T-helper 17 cell (primary cell): ENCODE measurements at places on chromosomes 4 and X. TPM values are rescaled to one million over a fixed set of nuclear protein-coding genes. Genes with fewer than 3 reads are reported as not detected.

BMPR1B gene
- total RNA-seq = not detected

PGAM4 gene
- not detected for total RNA-seq

GPAT3 gene
- 4.1 TPM for total RNA-seq

PDE5A gene
- 43.2 TPM for total RNA-seq

GASK1B gene
- total RNA-seq = 1.3 TPM

GRCh38 chr4:99891351-99891750 lies 2.9 kb downstream of the LAMTOR3 start:
- no peak for DNase-seq

GRCh38 chr4:39353478-39354253 lies 12.5 kb downstream of the RFC1 start:
- no peak for DNase-seq

DNA sequence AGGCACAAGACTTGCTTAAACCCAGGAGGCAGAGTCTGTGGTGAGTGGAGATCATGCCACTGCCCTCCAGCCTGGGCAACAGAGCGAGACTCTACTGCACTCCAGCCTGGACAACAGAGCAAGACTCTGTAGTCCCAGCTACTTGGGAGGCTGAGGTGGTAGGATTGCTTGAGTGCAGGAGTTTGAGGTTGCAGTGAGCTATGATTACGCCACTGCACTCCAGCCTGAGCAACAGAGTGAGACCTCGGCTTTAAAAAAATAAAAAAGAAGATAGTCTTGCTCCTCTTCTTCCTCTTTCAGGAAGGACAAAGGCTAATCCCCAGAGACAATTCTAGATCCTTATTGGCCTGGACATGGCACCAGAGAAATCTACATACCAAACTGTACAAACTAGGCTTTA lies 5.7 kb upstream of the PPEF2 start:
- DNase-seq = no peak

- DNase-seq = no peak
These were observed 48.8 kb downstream of the SEPTIN11 start for GRCh38 chr4:76998251-76998901.

- no peak for DNase-seq
These were observed 8.2 kb downstream of the AMBN start for GRCh38 chr4:70600305-70600704.

DNA sequence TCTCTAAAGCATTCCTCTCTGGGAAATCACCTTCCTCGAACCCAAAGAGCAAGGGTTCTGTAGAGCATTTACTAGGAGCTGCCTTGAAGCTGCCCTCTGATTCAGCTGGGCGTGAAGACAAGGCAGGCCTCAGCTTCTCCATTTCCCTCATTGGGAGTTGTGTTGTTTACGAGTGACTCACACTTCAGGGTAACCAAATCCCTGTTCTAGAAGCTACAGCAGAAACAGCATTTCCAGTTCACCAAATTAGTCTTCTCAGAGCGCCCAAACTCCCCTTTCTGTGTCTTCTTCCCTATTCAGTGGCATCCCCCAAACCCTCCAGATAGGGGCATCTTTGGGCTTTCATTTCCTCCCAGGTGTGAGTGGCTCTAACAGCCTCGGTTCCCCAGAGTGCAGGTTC lies 863 bp upstream of the XPNPEP2 start:
- DNase-seq = no peak

DNA sequence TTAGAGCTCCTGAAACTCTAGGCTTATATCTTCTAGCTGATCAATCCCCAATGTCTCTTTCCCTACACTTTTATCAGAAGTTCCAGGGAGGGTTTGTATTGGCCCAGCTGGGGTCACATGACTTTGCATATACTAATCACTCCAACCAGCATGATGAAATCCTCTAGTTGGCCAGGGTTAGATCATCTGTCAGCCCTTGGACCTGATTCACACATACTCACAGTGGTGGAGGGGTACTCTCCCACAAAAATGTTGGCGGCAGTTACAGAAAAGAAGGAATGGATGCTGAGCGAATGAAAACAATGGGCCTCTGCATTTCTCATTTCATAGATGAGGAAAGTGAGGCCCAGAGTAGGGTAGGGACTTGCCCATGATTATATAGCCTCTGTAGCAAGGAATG lies 151.1 kb downstream of the PJA1 start:
- DNase-seq = no peak

- DNase-seq = no peak
These were observed 12.2 kb upstream of the EDA start for GRCh38 chrX:69603566-69604194.

- DNase-seq = no peak
These were observed 8.2 kb downstream of the ZNF718 start for GRCh38 chr4:132483-132882.

- DNase-seq = no peak
These were observed 105.5 kb upstream of the OTUD4 start for GRCh38 chr4:145285928-145286327.

- no peak for DNase-seq
These were observed 85.9 kb upstream of the FAM47A start for GRCh38 chrX:34218063-34218462.

DNA sequence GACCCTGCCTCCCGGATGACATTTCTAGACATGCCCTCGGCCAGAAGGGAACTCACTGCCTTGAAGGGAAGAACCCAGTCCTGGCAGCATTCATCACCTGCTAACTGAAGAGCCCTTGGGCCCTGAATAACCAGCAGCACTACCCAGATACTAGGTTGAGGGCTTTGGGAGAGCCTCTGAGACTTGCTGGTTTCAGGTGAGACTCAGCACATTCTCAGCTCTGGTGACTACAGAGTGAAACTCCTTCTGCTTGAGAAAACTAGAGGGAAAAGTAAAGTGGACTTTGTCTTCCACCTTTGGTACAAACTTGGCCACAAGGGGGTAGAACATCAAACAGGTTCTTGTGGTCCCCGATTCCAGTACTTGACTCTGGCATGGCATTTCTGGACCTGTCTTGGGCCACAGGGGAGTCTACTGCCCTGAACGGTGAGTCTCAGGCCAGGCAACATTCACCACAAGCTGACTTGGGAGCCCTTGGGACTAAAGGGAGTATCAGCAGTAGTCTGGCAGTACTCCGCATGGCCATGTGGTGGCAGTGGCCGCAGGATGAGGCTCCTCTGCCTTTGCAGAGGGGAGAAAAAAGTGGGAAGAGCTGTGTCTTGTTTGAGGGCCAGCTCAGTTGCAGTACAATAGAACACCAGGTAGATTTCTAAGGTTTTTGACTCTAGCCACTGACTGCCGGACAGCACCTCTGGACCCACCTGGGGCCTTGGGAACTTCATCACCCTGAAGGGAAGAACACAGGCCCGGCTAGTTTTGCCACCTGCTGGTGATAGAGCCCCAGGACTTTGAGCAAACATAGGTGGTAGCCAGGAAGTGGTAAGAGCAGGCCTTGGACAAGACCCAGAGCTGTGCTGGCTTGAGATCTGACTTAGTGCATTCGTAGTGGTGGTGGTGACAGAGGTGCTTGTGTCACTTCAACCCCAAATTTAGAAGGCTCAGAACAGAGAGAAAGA lies 414.8 kb downstream of the OPHN1 start:
- DNase-seq = no peak
